Suppressor macrophage treated with lipopolysaccharide for 4 hours (primary cell): ENCODE measurements at places on chromosomes 12 and 14.
A peak's percentile ranks its signal among the peaks of the same experiment; 100 is the strongest.

GRCh38 chr14:61570549-61571290 is 124.6 kb upstream of the HIF1A start:
- peak; percentile 73 for DNase-seq

- no peak for DNase-seq
These were observed 556 bp downstream of the PHETA1 start for GRCh38 chr12:111368291-111368787.

DNA sequence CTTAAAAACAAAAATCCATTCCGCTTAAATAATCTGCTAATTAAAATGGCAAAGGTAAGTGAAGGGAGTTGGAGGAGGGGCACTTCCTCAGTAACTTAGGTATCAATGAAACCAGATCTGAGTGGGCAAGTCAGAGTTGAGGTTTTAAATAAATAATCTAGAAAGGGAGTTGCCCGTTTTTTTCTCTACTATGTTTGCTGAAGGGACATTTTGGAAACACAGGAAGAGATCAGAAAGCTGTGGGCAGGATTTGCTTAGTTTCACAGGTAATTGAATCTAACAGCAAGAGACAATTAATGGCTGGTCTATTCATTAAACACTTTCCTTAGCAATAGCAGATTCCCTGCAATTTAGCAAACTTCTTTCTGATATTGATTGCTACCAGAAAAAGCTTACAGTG is 186.0 kb upstream of the ABCD2 start:
- DNase-seq = no peak

- DNase-seq = no peak
These were observed 20.6 kb downstream of the PIK3C2G start for GRCh38 chr12:18281941-18282340.

- no peak for DNase-seq
These were observed 873.5 kb downstream of the DIO2 start for GRCh38 chr14:79337761-79338160.

GRCh38 chr12:79689477-79690141 is 1.2 kb downstream of the PAWR start:
- peak; percentile 20 for DNase-seq

DNA sequence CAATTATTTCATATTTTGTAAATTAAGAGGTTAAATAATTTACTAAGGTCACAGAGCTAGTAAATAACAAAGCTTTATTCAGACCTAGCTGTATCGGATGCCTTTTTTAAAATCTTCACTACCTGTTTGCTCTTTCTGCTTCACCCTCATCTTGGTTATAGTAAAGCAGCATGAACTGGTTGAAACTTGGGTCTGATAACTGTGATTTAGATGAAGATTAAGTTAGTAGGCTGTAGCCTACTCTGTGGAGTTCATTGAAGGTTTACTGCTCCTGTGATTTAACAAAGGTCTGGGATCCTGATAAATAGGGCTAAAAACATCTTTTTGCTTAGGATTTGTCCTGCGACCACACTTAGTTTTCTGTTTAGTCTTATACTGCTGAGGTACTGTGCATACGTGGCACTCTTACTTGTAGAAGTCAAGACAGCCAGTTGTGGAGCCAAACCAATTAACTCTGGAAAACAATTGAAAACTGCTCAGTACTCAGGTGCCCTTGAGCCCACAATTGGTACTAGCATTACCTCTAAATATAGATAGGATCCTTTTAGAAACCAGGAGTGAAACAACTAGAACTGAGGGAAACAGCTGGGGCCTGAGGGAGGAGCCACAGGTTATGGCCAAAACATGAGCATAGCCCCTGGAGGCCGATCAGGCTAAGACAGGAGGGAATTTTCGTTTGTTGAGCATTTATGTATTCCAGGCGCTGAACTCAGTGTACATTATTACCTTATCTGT is 2.3 kb downstream of the SPATS2 start:
- DNase-seq = peak; percentile 49

DNA sequence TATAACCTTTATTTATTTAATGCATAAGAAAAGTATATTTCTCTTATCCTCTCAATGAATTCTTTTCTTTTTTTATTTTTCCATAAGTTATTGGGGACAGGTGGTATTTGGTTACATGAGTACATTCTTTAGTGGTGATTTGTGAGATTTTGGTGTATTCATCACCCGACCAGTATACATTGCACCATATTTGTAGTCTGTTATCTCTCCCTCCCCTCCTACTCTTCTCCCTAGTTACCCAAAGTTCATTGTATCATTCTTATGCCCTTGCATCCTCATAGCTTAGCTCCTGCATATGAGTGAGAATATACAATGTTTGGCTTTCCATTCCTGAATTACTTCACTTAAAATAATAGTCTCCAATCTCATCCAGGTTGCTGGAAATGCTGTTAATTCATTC is 1900.0 kb upstream of the SEL1L start:
- DNase-seq = no peak

DNA sequence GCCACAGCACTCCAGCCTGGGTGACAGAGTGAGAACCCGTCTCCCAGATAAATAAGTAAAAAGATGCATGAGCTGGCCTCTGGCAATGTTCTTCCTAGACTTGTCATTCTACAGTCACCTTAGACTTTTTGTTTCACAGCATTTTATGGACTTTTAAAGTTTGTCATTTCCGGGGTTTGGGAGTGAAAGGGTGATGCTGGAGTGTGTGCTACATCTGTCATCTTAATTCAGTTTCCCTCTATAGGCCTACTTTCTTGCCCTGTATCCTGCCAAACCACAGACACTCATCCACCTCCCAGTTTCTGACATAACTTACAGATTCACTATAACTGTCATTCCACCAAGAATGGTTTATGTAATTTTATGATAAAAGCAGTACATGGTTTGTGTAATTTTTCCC is 166.7 kb upstream of the PARP11 start:
- DNase-seq = no peak

DNA sequence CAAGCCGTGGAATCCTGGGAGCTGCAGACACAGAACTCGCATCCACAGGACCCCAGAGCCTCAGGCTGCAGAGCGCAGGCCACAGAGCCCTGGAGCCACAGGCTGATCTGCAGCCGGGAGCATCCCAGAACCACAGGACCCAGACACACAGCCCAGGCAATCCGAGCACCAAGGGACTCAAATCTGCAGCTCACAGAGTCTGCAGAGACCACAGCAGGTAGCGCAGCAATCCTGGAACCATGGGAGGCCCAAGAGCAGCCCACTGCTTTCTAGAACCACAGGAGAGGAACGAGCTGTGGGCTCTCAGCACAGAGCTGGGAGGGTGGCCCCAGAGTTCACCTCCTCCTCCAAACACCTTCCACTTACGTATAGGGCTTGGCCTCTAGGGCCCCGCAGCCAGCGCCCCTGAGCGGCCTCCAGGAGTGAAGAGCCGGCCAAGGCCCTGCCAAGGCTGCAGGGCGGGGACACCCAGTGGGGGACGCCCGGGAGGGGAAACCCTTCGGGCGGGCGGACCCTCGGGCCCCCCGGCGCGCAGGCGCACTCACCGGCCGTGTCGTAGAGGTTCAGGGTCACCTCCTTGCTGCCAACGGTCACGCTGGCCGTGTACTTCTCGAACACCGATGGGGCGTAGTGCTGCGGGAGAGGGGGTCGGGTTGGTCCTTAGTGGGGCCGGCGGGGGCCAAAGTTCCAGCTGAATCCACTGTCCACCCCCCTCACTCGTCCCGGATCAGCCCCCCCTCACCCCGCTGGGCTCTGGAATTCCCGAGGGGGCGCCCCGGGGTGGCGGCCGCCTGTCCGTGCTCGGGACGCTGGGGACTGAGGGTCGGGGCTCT is 665 bp downstream of the RHOF start:
- peak; percentile 25 for DNase-seq
